Osteocyte (in vitro differentiated cells): ENCODE measurements at places on chromosomes 13 and 19. TPM values are rescaled to one million over a fixed set of nuclear protein-coding genes. Genes with fewer than 3 reads are reported as not detected.

GRCh38 chr13:106443607-106444322, 91.7 kb downstream of the EFNB2 start:
- no peak for DNase-seq

GRCh38 chr19:39829702-39830275, 4.2 kb downstream of the DYRK1B start:
- DNase-seq, result no peak

GRCh38 chr13:21674490-21675009, 3.7 kb downstream of the FGF9 start:
- no peak for DNase-seq

RASAL3 gene
- not detected in 2 replicates for total RNA-seq

GRCh38 chr19:2064395-2064787, 13.3 kb upstream of the MKNK2 start:
- DNase-seq, result no peak

GRCh38 chr13:23377983-23378632, 55.4 kb downstream of the SACS start:
- no peak for DNase-seq

DNA sequence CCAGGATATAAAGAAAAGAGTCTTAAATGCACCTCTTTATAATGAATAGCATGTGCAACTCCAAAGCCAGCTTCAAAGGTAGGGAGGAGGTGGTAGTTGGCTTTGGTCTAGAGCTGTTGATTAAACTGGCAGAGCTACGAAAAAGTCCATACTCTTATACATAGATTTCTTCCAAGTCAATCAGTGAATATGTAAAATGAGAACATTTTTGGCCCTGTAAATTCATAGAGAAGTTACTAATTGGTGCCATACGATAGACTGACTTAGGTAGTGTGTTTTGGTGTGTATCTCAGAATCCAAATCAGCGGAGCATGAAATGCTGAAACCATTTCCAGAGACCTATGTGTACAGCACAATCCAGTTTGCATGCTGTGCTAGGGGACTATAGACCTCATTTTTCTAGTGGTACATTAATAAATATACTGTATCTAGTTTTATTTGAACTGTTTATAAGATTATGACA, 17.1 kb upstream of the DPY19L3 start:
- no peak for DNase-seq
